ENCODE measurements at places on chromosomes 1 and 21. TPM values are rescaled to one million over a fixed set of nuclear protein-coding genes. Genes with fewer than 3 reads are reported as not detected.

Gene GSTM5
- not detected for total RNA-seq

Gene NBPF20
- 1.3 TPM for total RNA-seq

Gene HES3
- not detected for total RNA-seq

- DNase-seq, result no peak
Measured at GRCh38 chr1:80472145-80472544, 1328.6 kb upstream of the ADGRL2 start.

DNA sequence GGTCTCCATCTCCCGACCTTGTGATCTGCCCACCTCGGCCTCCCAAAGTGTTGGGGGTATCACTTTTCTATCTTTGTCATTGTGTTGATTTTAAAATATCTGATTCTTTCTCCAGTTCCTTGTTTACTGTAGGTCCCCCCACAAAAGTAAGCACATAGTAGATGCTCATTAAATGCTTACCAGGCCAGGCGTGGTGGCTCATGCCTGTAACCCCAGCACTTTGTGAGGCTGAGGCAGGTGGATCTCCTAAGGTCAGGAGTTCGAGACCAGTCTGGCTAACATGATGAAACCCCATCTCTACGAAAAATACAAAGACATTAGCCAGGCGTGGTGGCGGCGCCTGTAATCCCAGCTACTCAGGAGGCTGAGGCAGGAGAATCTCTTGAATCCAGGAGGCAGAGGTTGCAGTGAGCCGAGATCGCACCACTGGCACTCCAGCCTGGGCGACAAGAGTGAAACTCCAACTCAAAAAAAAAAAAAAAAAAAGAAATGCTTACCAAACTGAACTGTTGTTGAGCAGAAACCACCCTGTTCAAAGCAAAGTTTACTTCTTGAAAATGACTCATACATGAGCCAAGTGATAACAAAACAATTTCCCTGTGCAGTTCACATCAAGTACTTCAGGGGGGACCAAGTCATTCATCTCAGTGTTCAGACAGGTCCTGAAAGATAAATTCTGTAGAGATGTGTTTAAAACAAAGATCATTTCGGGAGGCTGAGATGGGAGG, 24.3 kb upstream of the NID1 start:
- no peak for DNase-seq

GRCh38 chr1:18396247-18396980, 84.3 kb upstream of the KLHDC7A start:
- no peak for DNase-seq

DNA sequence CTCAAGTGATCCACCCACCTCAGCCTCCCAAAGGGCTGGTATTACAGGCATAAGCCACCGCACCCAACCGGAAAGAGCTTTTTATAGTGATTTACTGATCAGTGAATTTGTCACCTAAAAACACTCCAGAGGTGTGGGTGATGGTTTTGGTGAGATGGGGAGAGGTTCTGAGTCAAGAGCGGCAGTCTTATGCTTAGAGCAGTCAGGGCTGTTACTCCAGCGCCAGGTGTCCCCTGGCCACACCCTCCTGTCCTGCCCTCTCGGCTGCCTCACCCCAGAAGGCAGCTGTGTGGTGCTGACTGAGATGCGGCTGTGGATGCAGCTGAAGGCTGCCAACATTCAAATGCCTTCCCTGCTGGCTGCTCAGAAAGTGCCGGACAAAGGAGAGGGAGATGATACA, 94.5 kb upstream of the LPGAT1 start:
- DNase-seq, result no peak

DNA sequence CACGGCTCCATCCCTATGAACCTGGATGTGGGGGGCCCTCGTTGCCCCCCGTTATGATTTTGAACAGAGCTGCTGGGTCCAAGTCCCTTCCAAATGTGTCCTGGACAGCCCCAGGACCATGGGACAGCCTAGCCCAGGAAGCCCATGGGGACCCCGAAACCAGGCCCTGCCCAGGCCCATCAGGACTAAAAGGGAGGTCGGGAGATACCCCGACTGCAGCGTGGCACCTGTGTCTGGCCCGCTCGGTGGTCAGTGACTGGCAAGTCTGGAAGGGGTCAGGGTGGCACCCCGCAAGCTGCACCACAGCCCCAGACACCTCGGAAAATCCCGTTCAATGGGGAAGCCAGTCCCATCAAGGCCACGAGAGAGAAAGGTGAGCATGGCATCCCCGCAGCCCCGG, 10.4 kb upstream of the SRARP start:
- DNase-seq, result no peak

- DNase-seq, result peak; percentile 27
Measured at GRCh38 chr1:200139661-200140250, 112.2 kb downstream of the NR5A2 start.

GRCh38 chr1:51284487-51284954, 45.8 kb downstream of the TTC39A start:
- no peak for DNase-seq
